Anterior cingulate cortex (tissue), 58 donors: ENCODE measurements at places on chromosomes 16 and 17.
A peak's percentile ranks its signal among the peaks of the same experiment; 100 is the strongest.

- no peak for DNase-seq
These were observed 8.1 kb upstream of the KREMEN2 start for GRCh38 chr16:2955779-2956578.

GRCh38 chr16:76910931-76911330 is 280.1 kb upstream of the MON1B start:
- DNase-seq: no peak

DNA sequence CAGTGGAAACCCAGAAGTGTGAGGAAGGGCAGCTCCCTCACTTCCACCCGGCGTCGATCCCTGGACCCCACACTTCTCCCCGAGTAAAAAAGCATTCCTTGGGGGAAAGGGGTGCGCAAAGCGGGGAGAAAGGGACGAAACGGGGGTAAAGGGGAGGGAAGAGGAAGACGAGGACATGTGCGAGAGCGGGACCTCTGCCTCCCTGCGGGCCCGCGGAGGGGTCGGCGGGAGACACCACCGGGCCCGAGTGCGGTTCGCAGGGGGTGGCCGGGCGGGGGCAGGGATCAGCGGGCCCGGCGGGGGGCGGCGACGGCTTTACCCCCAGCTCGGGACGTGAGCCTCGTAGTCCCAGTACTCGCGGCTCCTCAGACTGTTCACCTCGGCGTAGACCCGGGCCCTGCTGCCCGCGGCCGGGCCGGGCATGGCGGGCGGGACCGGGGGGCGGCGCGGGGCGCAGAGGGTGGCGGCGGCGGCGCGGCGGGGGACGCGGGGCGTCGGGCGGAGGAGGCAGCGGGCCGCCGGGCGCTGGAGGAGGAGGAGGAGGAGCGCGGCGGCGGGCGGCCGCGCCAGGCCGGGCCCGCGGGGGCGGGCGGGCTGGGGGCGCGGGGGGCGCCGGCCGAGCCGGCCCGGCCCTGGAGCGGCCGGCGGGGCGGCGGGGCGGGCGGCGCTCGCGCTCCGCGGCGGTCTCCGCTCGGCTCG is 443 bp downstream of the CSNK2A2 start:
- DNase-seq: no peak

DNA sequence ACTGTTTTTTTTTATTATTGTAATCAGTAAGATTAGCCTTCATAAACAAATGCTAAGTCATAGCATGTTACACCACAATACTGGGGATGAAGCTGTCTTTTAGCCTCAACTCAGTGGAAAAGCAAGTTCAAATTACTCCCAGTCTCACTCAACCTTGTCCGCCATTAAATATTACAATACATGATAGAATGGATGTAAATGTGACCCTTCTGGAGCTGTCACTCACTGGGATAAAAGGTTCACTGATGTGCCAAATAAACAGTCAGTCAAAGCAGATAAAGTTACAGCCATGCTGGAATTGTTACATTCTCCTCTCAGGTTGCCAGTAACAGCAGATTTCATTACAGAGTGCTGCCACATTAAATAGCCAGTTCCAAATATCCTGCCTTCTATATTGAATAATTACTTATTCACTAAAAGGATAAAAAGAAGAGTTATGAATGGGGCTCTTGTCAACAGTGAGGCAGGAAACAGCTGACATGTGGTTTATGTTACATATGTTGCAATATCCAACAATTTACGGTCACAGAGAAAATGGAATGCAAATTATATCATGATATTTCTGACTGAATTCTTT is 53.4 kb downstream of the BRIP1 start:
- DNase-seq: no peak

GRCh38 chr17:79022507-79022991 is 1.4 kb upstream of the C1QTNF1 start:
- DNase-seq: no peak

DNA sequence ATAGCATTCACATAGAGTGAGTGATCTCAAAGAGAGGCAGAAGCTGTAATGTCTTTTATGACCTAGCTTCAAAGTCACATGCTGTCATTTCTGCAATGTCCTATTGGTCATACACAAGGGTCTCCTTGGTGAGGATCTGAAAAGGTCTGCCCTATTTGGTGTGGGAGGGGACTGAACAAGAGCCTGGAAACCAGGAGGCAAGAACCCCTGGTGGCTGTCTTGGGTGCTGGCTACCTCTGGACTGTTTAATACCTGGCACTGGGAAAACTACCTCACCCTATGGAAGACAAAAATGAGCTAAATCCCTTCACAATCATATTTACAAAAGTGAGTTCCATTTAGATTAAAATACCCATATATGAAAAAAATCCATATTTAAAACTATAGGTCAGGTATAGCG is 9.0 kb downstream of the KCTD13 start:
- no peak for DNase-seq

DNA sequence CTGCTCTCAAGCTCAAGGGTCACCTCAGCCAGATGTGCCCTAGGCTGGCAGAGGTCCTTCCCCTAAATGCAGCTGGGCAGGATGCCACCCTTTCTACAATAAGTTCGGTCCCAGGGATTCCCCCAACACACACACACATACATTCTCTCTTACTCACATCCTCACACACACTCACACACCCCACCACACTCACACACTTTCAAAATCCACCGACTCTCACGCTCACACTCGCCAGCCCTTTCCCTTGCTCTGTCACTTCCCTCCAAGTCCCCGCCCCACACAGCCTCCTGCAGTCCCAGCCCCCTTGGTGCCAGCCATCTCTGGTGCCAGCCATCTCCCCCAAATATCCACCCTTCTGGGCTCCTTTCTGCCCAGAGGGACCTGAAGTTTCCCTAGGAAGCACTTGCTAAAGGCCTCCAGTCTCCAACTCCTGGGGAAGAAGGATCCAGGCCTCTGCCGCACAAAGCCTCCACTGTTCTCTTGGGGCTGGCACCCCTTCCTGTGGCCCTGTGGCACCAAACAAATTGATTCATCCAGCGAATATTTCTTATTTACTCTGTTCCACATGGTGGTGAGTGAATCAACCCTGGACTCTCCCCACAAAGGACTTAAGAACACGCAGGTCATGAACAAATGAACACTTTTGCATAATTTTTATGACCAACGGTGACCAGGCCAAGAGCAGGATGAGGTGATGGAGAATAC is 3.8 kb upstream of the USP36 start:
- no peak for DNase-seq

GRCh38 chr16:64133366-64133765 is 988.5 kb downstream of the CDH11 start:
- no peak for DNase-seq

GRCh38 chr16:4378161-4378666 is 6.6 kb downstream of the VASN start:
- DNase-seq: no peak

- no peak for DNase-seq
These were observed 55.7 kb downstream of the RHOT1 start for GRCh38 chr17:32197987-32198386.

- no peak for DNase-seq
These were observed at the start of gene GRB7 for GRCh38 chr17:39737760-39738567. GRB7 (plus strand) TSS chr17:39737938; CDS start chr17:39742302, 4,364 bp downstream.

GRCh38 chr17:62761884-62762283 is 46.2 kb downstream of the MARCHF10 start:
- DNase-seq: no peak

GRCh38 chr16:67858500-67858899 is 11.0 kb upstream of the CENPT start:
- DNase-seq: no peak

DNA sequence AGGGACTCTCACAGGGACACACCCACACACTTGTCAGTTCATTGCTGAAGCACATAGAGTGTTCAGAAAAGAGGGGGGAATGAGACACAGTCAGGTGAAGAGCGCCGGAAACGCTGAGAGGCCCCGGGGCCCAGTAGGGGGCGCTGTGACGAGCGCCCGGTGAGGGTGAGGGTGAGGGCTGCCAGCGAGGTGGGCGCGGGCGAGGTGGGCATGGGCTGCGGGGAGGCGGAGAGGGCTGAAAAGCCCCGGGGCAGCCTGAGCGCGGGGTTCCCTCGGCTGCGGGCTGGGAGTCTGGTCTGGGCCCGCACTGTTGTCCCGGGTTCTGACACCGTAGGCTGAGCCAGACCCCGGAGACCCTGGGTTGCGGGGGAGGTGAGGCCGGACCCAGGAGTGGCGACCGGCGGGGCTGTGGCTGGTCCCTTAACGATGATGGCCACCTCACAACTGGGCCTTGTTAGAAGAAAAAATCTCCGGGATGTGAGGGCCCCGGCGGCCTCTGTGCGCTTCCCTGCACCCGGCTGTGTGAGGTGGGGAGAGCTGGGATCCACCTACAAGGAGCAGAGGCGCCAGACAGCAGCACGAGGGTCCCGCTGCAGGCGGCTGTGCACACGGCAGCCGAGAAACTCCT is 91.4 kb downstream of the C16orf78 start:
- DNase-seq: no peak

- DNase-seq: no peak
These were observed 30.8 kb downstream of the NDEL1 start for GRCh38 chr17:8466456-8466855.

GRCh38 chr17:73196500-73196899 is 3.6 kb downstream of the COG1 start:
- DNase-seq: no peak

DNA sequence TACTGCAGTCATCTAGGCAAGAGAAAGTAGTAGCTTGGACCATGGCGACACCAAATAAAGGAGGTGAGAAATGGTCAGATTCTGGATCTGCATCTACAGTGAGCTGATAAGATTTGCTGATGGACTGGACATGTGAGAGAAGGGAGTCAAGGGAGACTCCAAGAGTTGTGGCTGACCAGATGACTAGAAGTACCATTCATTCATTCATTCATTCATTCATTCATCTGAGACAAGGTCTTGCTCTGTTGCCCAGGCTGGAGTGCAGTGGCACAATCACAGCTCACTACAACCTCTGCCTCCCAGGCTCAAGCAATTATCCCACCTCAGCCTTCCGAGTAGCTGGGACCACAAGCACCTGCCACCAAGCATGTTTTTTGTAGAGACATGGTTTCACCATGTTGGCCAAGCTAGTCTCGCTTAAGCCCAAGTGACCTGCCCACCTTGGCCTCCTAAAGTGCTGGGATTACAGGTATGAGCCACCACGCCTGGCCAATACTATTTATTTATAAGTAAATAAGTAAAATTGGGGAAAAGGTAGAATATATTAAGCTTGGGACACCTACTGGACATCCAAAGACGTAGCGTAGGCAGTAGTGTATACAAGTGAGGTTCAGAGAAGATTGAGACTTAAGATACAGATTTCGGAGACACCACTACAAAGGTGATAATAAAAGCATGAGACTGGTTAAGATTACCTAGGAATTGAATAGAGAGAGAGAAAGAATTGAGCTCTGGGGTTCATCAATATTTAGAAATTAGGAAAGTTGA is 15.7 kb upstream of the RNF43 start:
- no peak for DNase-seq

DNA sequence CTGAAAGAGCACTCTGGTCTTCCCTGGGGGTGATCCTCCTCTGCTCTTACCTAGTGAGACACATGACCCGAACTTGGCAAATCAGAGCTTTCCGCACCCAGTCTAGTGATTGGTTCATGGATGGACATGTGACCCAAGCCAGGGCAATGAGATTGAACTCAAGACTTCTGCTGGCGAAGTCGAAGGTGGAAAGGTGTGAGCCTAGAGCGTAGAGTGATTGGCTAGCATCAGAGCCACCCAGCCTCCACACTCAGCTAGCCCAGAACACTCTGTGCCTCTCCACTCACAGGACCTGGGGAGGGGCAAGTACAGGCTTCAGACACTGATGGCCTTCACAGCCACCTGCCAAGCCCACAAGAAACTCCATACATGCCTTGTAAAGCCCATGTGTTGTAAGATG is 17.6 kb downstream of the ATPAF2 start:
- DNase-seq: no peak

DNA sequence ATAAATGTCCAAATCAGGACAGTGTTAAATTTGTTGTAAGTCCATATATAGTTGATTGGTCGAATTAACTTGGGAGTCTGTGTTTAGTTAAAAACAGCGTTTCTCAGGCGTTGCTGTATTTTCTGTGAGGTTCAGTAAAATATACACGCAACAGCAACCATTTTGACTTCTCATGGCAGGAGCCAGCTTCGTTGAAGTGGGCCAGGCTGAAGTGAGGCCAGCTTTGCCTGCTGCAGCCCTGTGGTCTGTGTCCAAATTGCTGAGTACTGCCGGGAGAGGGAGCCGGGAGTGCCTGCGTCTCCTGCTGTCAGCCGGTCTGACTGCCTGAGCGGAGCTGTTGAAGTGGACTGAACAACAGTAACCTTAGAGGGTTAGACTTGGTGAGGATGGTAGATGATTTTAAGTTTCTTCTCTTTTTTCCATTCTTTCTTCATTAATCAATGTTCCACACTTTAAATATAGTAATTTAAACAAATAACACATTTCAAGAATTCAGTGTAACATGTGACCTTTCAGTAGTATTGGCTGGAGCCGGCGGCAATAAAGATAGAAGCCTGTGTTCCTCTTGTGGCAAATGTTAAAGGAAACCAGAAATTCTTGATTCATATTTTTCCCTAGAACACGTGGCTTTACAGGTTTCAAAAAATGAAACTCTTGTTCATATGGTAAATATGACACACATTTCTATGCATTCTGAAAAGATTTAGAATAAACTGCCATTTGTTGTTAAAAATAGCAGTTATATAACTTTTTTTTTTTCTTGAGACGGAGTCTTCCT is 37.0 kb upstream of the ZNF750 start:
- DNase-seq: peak; percentile 72

GRCh38 chr17:71501711-71502110 is 619.1 kb upstream of the SOX9 start:
- DNase-seq: no peak

- no peak for DNase-seq
These were observed 10.5 kb downstream of the FAM83G start for GRCh38 chr17:18993905-18994526.

GRCh38 chr16:55323637-55324271 is at the start of gene IRX6:
IRX6 (plus strand) TSS chr16:55324203; CDS start chr16:55325092, 889 bp downstream.
- no peak for DNase-seq

GRCh38 chr16:5850632-5851392 is 753.2 kb upstream of the EEF2KMT start:
- DNase-seq: no peak

DNA sequence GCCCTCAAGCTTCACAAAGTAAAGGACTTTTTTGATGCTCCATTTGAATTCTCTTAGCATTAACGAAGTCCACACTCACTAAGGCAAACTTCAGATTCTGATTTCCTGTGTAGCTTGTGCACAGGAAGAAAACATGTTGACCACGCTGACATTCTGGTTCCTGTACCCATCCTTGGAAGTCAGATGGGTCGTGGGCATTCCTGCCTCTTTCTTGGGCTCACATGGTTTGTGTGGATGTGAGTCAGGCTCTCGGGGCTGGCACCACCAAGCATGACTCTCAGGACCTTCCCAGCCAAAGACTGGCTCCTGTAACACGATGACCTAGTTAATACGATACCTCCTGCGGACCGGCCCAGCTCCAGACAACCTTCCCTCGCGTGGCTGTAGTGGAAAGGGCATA is 32.8 kb downstream of the ARSG start:
- no peak for DNase-seq
